Lung microvascular endothelial cell (primary cell): ENCODE measurements at places on chromosomes 5 and 9.

- no peak for DNase-seq
Measured at GRCh38 chr5:126462239-126463014, 39.2 kb downstream of the GRAMD2B start.

DNA sequence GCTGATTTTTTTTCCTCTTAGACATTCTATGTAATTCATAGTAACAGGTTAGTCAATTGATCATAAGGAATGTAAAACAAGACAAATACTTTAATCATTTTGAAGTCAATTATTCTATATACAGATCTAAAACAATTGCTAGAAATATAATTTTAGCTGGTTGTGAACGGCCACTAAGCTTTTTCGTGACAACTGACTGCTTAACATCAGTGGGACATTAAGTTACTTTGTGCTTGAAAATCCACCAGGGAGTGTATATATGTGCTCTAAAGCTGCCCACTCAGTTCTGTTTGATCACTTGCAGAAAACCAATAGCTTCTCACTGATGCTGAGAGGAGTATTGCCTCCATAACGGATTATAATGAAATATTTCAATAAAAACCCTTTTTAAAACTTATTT is 370.2 kb upstream of the CCNH start:
- DNase-seq = no peak

- DNase-seq = no peak
Measured at GRCh38 chr5:88610586-88610985, 272.4 kb downstream of the MEF2C start.

GRCh38 chr5:146622391-146622790 is 106.4 kb upstream of the GPR151 start:
- no peak for DNase-seq

GRCh38 chr5:163807781-163808180 is 302.4 kb downstream of the MAT2B start:
- no peak for DNase-seq

GRCh38 chr9:121220996-121221663 is 19.5 kb upstream of the RAB14 start:
- peak; percentile 23 for DNase-seq

DNA sequence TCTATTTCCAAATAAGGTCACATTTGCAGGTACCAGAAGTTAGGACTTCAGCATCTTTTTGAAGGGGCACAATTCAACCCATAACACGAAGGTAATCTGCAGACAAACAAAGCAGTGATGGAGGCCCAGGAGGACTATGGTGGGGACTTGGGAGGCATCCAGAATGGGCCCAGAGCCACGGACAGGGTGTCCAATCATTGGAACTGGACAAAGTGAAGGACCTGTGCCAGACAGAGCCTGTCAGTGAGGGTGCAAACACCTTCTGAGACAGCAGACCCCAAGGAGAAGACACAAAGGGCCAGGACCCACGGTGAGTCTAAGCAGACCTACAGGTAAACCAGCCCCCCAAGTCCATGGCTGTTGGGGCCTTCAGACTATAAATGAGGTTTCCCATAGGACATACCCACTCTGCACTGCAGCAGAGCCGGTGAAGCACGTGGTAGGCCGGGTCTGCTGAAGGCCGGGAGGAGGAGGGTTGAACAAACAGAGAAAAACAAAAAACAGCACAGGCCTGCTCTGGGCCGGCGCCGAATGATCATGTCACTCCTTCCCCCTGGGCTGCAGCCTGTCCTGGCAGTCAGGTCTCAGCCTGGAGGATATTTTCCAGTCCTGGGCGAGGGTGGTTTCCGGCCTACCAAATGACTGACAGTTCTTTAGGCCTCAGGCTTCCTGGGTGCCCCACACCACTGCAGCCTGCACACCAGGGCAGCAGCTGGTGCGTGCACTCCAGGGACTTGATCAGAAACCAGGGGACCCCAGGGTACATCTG is 84.4 kb downstream of the COL23A1 start:
- no peak for DNase-seq

DNA sequence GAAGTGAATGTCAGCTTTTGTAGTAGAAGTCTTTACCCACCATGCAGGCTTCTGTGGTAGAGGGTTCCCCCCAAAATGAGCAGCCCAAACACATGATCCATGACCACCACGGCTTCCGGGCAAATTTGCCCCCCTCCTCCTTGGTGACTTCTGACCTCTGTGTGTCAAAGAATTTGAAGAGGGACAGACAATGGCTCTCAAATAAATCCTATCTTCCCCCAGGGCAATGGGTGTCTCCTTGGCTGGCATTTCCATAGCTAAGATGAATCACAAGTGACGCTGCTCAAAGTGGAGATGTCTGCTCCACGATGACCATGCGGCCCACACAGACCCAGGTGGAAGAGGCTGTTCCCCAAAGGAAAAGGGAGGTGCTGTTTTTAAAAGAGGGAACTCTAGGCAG is 30.2 kb upstream of the BOD1 start:
- no peak for DNase-seq

DNA sequence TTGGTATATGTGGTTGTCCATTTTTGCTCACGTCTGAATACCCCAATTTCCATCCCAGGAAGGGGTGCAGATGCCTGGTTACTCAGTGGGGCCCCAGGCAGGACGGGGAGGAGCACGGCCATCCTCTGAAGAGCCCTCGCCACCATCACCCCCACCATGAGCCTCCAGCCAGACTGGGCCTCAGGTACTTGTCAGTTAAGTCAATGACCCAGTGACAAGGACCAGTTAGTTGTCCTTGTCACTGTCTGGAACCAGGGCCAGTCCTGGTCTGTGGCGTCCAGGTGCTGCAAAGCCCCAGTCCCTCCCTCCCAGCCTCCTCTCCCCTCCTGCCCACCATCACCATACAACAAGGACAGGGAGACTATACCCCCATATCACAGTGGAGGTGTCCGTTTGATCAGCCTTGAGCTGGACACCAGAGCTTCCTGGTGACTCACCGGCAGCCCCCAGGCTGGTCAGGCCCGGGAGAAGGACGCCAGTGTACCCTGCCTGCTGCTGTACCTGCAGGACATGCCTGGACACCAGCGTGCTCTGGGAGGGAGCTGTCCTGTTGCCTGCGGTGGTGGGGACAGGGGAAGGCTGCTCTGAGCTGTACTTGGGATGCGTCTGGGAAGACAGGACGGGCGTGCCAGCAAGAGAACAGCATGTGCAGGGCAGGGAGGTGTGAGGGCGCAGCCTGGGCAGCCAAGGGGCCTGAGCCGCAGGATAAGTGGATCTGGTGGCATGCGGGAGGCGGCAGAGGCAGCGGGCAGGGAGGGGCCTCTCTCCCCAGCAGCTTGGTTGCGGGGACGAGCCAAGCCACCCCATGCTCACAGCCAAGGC is 32.6 kb upstream of the TTLL11 start:
- peak; percentile 56 for DNase-seq

GRCh38 chr5:136590581-136590980 is 225.2 kb upstream of the TRPC7 start:
- DNase-seq = no peak

DNA sequence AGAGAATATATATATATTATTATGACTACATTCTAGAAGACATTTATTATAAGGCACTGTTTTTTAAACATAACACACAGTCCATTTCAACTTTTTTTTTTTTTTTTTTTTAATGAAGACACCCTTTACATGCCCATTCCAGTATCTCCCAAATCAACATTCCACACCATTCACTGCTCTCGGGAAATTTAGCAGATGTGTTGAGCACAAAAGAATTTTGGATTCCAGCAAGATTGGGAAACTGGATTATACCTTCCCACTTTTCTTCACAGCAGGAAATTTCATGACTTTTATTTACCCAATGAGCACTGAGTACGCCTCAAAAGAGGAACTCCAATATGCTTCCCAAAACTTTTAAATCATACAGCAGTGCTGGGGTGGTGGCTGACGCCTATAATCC is 333.6 kb upstream of the DAB2 start:
- no peak for DNase-seq

- DNase-seq = no peak
Measured at GRCh38 chr9:93093877-93094657, 1.9 kb upstream of the CARD19 start.

DNA sequence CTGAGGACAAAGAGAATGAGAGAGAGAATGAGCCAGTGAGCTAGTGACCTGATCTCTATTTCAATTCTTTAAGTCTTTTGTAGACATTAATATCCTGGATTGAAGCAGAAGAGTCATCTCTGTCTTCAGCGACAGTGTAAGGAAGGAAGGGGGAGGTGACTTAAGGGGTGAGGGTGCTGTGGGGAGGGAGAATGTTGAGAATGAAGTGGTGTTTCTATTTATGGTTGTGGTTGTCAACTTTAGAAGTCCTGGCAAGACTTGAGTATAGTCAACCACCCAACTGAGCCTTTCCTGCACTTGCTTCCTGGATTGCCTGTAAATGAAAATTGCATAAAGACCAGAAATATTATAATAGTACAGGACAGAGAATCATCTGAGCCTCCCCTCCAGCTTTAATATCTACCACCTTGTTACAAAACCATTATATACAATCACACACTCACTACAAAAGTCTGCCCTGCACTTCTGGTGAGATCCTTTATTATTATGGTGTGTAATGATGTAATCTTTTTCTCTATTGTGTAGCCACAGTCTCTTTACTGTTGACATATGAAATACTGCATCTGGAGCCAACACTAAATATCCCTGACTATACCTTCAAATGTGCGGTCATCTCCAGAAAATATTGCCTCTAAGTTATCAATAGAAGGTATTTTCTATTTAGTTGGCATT is 91.7 kb downstream of the NTRK2 start:
- no peak for DNase-seq

DNA sequence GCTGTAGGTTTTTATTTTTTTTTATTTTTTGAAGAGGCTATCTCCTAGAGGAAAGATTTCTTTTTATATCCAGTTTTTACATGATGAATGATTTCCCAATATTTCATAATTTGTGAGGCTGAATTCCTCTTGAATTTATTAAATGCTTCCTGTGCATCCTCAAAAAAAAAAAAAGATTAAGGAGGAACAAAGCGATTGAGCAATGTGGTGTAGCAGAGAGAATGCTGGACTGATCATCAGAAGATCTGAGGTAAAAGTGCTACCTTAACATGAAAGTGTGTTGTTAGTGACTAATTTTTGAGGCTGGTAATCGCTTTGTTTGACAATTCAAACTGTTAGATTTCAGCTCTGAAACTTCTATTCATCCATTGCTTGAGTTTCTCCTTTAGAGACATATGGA is 125.1 kb downstream of the ESM1 start:
- no peak for DNase-seq

DNA sequence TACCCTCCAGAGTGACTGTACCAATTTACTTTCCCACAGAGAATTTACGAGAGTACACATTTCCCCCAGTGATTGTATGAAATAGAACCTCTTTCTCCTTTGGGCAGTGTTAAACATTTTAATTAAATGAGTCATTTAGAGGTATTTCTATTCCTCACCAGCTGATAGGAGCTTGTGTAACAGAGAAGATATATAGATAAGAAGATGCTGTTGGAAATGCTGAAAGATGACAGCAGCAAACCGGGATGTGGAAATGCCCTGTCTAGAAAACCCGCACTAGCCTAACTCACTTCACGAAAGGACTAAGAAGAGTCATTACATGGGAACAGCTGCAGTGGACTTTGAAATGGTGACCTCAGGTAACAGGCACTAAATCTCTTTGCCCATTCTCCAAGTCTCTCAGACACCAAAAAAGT is 68.3 kb downstream of the LPAR1 start:
- no peak for DNase-seq

GRCh38 chr9:35553670-35554543 is 51.2 kb upstream of the TESK1 start:
- DNase-seq = peak; percentile 85

DNA sequence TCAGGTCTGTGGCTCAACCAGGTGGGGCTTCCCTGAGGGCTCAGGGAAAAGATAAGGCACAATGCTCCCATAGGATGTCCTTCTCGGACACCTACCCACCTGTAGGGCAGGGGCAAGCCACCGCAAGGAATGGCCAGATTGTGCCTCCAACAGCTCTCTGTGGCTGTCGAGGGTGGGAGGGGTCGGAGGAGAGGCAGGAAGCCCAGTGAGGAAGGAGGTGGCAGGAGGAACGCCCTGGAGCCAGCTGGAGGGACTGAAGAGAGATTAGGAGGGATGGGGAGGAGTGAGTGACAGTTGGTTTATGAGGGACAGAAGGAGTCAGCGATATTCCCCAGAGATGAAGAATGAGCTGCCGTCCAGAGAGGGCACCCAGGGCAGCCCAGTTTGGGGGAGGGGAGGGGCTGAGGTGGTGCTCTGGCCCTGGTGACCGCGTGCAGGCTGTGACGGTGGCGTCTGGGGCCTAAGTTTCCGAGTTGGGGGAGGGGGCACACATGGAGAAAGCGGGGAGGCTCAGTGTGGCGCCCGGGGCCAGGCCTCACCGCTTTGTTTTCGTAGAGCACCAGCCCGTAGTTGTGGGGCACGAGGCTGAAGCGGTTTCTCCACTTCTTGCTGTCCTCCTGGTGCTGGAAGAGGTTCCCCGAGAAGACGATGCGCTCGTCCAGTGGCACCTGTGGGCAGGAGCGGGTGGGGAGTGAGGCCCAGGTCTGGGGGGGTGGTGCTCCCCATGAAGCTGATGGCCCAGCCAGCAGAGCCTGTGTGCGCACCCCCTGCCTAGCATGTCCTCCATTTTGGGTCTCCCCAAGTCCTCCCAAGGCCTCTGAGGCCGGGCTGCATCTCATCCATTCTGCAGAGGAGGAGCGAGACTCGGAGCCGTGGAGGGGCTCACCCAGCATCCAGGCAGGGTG is 75.6 kb downstream of the LRSAM1 start:
- DNase-seq = no peak

- DNase-seq = peak; percentile 75
Measured at GRCh38 chr5:78601559-78602314, 46.8 kb downstream of the LHFPL2 start.

- DNase-seq = no peak
Measured at GRCh38 chr5:465591-466403, 22.8 kb downstream of the EXOC3 start.

- peak; percentile 60 for DNase-seq
Measured at GRCh38 chr5:72234265-72234700, 85.8 kb downstream of the MRPS27 start.

GRCh38 chr5:126395605-126396004 is 27.6 kb upstream of the GRAMD2B start:
- no peak for DNase-seq

DNA sequence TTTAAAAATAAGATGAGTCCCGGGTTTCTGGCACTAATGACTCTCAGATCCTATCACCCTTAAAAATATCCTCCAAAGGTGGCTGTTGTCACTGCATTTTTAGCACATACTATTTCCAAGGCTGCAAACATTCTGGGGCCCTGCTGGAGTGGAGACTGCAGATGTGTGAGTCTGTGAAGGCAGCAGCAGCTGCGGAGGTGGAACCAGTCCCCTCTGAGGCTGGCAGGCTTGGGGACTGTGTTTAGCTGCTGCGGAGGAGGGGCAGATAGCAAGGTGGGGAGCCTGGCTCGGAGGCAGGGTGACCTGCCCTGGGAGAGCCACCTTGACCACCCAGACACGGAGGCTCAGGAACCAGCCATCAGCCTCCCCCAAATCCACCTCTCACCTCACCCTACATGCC is 77.0 kb downstream of the C5orf15 start:
- no peak for DNase-seq
